Spleen (tissue), 13 donors: ENCODE measurements at places on chromosomes 7 and 10.

DNA sequence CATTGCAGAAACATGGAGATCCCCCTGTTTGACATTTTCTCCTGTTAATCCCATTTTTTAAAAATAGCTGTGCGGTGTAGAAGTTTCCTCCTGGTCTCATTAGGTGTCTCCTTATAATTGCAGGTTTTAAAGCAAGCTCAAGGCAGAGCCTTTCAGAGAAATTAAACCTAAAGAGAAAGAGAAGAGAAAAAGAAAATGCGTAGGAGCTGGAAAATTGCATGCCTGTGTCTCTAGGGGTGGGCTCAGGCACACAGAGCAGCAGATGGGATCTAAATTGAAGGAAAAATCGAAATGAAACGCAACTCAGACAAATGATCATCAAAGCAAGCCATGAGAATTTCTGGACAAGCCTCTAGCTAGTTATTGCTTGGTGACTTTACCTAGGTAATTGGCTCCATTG, 40.1 kb downstream of the GPR26 start:
- H3K27me3 ChIP-seq: no peaks in the 10 kb centered on the region
- no peak for DNase-seq
- no peaks in the 10 kb centered on the region for H3K4me1 ChIP-seq
- H3K4me3 ChIP-seq: no peak overlapping the region

- H3K27ac ChIP-seq: no peak overlapping the region
- H3K27me3 ChIP-seq: no peaks in the 10 kb centered on the region
- no peak for DNase-seq
- no peaks in the 10 kb centered on the region for H3K4me1 ChIP-seq
- no peaks in the 10 kb centered on the region for H3K36me3 ChIP-seq
These were observed 1199.9 kb downstream of the GATA3 start for GRCh38 chr10:9254353-9254752.

- no peaks in the 10 kb centered on the region for H3K36me3 ChIP-seq
- no peak for DNase-seq
- H3K27me3 ChIP-seq: no peaks in the 10 kb centered on the region
- H3K27ac ChIP-seq: no peak overlapping the region
- no peak overlapping the region for H3K4me3 ChIP-seq
These were observed 1407.5 kb upstream of the LRRTM3 start for GRCh38 chr10:65518379-65518778.

DNA sequence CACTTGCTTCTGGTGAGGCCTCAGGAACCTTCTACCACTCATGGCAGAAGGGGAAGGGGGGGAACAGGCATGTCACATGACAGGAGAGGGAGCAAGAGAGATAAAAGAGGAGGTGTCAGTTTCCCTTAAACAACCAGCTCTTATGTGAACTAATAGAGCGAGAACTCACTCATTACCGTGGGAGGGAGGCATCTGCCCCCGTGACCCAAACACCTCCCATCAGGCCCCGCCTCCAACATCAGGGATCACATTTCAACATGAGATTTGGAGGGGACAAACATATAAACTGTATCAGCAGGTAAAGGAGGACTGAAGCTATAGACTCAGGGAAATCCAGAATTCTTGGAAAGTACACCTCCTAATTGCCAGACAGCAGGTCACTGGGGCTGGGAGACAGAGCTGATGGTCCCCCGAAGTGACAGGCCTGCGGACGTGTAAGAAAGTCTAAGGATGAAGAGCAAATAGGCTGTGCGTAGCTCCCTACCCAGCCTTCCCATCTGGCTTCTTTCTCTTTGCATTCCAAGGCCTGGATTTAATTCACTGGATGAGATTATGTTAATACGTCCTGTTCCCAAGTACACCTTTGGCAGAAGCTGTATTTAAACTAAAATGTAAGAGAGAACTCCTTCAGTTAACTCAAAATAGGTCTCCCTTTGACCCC, 186.7 kb upstream of the LYZL2 start:
- DNase-seq: no peak
- H3K4me1 ChIP-seq: peaks cover 41% of the 10 kb centered on the region
- no peaks in the 10 kb centered on the region for H3K36me3 ChIP-seq
- H3K4me3 ChIP-seq: no peak overlapping the region
- H3K27ac ChIP-seq: no peak overlapping the region

GRCh38 chr7:70855373-70855772, 276.6 kb upstream of the GALNT17 start:
- H3K27ac ChIP-seq: no peak overlapping the region
- no peak for DNase-seq
- no peaks in the 10 kb centered on the region for H3K4me1 ChIP-seq

- no peak for DNase-seq
- H3K27me3 ChIP-seq: no peaks in the 10 kb centered on the region
- H3K4me3 ChIP-seq: no peak overlapping the region
- no peaks in the 10 kb centered on the region for H3K4me1 ChIP-seq
- H3K27ac ChIP-seq: no peak overlapping the region
These were observed 1062.9 kb upstream of the GHITM start for GRCh38 chr10:83076443-83076842.

DNA sequence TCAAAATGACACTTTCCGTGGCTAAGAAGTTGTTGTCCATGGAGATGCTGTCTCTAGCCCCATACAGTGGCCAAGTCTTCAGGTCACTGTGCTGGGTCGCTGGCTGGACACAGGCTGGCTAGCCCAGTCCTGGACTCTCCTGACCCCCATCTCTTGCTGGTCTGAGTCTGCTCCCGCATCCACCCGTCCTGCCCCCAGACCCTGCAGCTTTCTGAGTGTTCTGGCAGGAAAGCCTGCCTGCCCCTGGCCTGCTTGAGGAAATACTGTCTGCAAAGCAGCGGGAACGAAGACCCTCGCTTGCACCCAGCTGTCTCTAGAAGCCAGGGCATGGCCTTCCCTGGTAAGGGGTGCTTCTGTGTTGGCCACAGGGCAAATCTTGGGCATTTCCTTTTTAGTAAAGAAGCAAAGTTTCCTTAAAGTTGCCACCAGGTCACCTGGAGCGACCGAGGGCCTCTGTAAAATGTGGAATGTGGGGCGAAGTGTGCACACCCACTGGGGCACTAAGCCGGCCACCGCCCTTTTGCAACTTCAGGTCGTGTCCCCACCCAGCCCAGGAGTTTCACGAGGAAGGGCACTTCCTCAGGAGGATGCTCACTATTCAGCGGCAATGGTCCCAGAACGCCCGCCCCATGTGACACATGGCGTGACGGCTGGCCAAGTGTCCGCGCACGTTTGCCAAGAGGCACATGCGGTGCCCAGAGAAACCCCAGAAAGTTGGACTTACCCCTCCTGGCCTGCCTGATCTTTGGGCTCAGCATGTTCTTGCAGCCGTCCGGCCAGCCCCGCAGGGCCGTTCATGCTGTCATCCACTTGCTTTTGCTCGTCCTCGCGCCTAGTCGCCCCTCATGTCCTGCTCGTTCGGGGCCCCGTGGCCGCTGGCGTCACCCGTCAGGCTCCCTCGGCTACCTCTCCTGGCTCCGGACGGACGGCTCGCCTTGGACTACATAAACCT, 558 bp downstream of the ARHGAP22 start:
- peak overlapping the region; percentile 44 for H3K4me3 ChIP-seq
- peaks cover 31% of the 10 kb centered on the region for H3K27me3 ChIP-seq
- H3K36me3 ChIP-seq: no peaks in the 10 kb centered on the region
- no peak overlapping the region for H3K27ac ChIP-seq
- H3K4me1 ChIP-seq: peaks cover 8% of the 10 kb centered on the region

- H3K4me1 ChIP-seq: no peaks in the 10 kb centered on the region
- no peak for DNase-seq
- H3K27ac ChIP-seq: no peak overlapping the region
- no peaks in the 10 kb centered on the region for H3K36me3 ChIP-seq
- no peak overlapping the region for H3K4me3 ChIP-seq
- no peaks in the 10 kb centered on the region for H3K27me3 ChIP-seq
These were observed 75.2 kb upstream of the CELF2 start for GRCh38 chr10:10942441-10942840.

DNA sequence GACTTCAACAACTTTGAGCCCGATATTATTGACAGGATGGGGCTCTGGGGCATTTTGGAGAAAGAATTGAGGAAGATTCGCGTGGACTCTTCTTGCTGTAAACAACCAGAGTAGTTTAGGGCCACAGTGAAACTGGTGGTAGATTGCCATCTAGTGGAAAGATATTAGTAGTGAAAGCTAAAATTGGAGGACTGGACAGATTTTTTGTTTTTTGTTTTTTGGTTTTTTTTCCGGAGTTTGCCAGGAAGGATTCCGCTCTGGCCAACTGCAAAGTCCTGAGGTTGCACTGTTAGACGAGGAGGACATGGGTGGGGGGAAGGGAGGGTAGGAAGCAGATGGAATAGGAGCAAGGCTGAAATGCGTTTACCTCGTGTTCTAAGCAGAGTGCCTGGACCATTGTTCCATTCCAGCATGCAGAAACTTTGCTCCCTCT, 11.7 kb downstream of the NOBOX start:
- H3K4me3 ChIP-seq: peak overlapping the region; percentile 33
- no peaks in the 10 kb centered on the region for H3K27me3 ChIP-seq
- peaks cover 5% of the 10 kb centered on the region for H3K4me1 ChIP-seq

- H3K27me3 ChIP-seq: no peaks in the 10 kb centered on the region
- no peak overlapping the region for H3K27ac ChIP-seq
- H3K4me3 ChIP-seq: no peak overlapping the region
- DNase-seq: no peak
- no peaks in the 10 kb centered on the region for H3K4me1 ChIP-seq
These were observed 129.7 kb downstream of the SAMD9 start for GRCh38 chr7:92988051-92988450.

GRCh38 chr7:128020159-128020558, 11.1 kb downstream of the LRRC4 start:
- no peak overlapping the region for H3K27ac ChIP-seq
- H3K27me3 ChIP-seq: no peaks in the 10 kb centered on the region
- peaks cover under 1% of the 10 kb centered on the region for H3K4me1 ChIP-seq
- H3K4me3 ChIP-seq: no peak overlapping the region
- peaks cover 5% of the 10 kb centered on the region for H3K36me3 ChIP-seq
